Kidney (tissue), 22 donors: ENCODE measurements at places on chromosomes 11 and 22.

DNA sequence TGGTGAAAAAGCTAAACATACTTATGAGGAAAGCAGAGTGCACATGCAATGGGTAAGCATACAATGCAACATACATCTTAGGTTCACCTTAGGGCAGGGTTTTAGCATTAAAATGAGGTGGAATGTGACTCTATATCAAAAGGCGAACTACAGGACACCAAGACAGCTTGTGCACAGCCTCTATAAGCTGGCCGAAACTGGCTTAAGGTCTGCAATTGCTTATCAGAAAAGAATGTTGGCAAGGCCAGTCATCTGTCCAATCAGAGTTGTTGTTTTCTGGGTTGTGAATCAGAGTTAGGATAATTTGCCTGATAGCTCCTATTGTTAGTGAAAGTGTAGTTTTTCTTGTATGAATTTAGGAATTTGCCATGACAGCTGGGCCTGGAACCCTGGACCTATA is 76.5 kb downstream of the LRRC4C start:
- no peak for DNase-seq

DNA sequence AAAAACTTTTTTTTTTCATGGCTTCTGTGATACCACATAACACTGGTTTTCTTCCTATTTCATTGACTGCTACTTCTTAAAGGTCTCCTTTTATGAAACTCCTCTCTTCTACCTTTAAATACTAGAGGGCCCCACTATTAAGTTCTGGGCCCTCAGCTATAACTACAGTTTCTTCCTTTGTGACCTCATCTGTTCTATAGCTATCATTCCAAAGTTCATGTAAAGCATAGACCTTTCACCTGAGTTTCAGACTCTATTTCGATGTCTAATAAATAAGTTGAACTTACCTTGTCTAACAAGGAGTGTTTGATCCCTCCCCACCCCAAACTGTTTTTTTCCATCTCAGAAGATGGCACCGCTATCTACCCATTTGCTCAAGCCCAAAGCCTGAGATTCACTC is 35.2 kb downstream of the PAAF1 start:
- no peak for DNase-seq

DNA sequence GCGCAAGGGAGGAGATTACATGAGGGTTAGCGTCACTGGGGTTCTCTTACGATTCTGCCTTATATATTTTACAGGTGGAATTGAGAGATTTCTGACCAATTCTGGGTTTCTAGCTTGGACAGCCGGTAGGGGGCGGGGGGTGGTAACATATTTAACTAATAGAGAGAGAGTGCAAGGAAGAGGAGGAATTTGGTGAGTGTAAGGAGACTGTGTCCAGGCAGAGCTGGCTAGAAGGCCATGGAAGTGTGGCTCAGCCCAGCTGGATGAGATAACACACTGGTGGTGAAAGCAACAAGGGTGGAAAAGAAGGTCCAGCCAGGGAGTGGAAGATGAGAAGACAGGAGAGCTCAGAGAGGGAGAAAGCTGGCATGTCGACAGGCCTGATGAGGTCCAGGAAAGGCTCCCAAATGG is 56.5 kb downstream of the ST3GAL4 start:
- DNase-seq = no peak

DNA sequence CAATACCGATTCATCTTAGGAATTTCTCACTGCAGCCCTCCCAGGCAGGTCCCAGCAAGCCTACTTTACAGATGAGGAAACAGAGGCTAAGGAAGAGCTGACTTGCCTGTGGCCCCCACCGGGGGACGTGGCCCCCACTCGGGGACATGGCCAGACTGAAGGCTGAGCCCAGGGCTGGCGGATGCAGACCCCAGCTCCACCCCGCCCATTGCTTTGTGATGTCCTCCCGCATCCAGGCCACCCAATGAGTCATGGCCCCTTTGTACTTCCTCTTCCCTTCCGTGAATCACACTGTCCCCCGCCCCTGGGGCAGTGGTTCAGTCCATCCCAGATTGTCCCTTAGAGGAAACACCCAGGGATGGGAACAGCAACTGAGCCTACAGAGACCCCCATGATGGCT is 116.0 kb upstream of the ANO1 start:
- no peak for DNase-seq

- no peak for DNase-seq
These were observed 291.2 kb downstream of the CADM1 start for GRCh38 chr11:115213007-115213406.

DNA sequence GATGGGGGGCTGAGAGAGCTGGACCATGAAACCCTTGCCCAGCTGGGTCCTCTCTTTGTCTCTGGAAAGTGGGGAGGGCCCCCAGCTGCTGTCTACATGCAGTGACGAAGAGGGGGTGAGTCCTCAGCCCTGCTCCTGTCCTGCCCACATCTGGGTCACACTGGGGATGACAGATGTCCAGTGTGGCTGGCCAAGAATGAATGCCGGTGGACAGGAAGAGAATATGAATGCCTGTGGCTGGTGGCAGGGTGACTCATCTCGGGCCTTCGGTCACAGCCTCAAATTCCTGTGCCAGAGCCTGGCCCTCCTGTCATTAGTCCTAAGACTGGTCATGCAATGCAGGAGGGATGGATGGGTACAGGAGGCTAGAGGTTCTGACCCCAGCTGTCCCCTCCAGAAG is 2.2 kb upstream of the PNPLA3 start:
- no peak for DNase-seq
